ENCODE measurements at places on chromosomes 11 and 22.

DNA sequence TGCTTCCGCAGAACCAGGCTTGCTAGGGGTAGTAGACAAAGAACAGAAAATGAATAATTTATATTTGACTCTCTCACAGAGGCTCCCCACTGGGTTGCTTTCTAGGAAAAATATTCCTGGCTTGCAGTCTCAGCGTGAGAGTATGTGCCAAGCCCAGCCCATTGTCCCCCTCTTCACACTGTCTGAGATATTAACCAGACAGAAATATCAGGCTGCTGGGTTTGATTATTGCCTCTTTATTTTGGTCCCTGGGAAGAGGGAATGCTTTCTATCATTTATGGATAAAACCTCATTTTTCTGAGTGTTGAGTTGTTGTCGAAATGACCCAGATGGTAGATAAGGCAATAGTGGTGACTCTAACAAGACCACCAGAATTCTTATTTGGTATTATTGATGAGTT lies 367.9 kb downstream of the METTL15 start:
- DNase-seq, result peak; percentile 59

DNA sequence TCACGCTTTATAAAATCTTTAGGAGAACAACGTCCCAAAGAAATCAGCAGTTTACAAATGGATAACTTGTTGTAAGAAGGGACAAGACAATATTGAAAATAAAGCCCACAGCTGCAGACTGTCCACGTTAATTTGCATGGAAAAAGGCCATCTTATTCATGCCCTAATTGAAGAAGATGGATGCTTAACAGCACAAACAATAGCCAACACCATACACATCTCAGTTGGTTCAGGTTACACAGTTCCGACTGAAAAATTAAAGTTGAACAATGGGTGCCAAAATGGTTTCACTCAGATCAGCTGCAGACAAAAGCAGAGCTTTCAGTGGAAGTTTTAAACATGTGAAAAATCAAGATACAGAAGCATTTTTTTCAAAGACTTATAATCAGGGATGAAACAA lies 314.2 kb downstream of the RAB38 start:
- DNase-seq, result no peak

DNA sequence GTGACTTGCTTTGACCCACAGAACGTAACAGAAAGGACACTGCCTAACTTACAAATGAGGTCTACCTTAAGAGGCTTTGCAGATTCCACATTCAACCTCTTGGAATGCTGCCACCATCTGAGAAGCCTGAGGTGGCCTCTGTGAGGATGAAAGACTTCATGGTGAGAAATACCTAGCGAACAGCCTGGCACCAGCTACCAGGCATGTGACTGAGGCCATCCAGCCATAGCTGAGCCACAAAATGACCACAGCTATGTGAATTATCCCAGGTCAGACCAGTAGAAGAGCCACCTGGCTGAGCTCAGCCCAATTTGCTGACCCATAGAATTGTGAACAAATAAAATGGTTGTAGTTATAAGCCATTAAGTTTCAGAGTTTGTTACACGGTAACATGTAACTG lies 37.5 kb downstream of the PPARA start:
- DNase-seq, result no peak

GRCh38 chr11:6618117-6619003 lies 862 bp downstream of the TPP1 start:
- peak; percentile 77 for DNase-seq

GRCh38 chr11:131370090-131370751 lies at the start of gene NTM:
TSS of gene NTM (plus strand) at chr11:131370615.
- peak; percentile 69 for DNase-seq

GRCh38 chr11:116412118-116412889 lies 360.5 kb downstream of the BUD13 start:
- DNase-seq, result peak; percentile 64
